ENCODE measurements at places on chromosomes 7 and 10.

- peaks cover 6% of the 10 kb centered on the region for H3K4me1 ChIP-seq
- no peak for DNase-seq
- peaks cover 11% of the 10 kb centered on the region for H3K36me3 ChIP-seq
- H3K27ac ChIP-seq, result no peak overlapping the region
- H3K4me3 ChIP-seq, result no peak overlapping the region
Observed at GRCh38 chr10:13016426-13016825, 14.9 kb upstream of the CCDC3 start.

DNA sequence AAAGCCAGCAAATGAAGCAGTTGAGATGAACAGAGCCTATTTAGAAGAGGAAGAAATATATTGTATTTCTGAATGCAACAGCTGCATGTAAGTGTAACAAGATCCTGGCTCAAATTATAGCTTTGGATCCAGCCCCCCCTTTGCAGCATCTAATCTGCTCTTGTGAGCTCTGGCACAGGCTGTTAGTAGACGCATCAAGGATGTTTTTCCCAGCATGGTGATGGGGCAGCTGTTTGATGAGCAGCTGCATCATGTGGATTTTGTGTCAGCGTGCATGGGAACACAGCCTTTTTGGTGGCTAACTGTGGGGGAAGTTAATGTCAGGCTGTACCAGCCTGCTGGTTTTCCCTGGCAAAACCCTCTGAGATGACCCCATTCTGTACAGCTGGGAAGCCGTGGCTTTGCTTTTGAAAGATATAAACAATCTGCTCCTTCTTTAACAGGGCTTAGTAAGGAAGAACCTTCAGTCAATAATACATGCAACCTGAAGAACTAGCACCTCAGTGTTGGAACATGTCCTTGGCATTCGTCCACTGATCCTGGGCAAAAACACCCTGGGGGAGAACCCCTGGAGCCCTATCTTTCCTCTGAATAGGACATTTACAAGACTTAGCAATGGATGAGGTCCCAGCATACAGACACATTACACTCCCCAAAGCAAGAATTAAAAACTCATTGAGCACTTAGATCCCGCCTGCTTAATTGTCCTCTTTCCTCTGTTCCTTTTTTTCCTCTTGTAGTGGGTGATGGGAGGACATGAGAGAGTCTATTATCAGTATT is 70.6 kb downstream of the NPS start:
- H3K4me3 ChIP-seq, result no peak overlapping the region
- peaks cover under 1% of the 10 kb centered on the region for H3K4me1 ChIP-seq
- H3K27ac ChIP-seq, result no peak overlapping the region
- H3K27me3 ChIP-seq, result no peaks in the 10 kb centered on the region
- no peaks in the 10 kb centered on the region for H3K36me3 ChIP-seq
- DNase-seq, result no peak

DNA sequence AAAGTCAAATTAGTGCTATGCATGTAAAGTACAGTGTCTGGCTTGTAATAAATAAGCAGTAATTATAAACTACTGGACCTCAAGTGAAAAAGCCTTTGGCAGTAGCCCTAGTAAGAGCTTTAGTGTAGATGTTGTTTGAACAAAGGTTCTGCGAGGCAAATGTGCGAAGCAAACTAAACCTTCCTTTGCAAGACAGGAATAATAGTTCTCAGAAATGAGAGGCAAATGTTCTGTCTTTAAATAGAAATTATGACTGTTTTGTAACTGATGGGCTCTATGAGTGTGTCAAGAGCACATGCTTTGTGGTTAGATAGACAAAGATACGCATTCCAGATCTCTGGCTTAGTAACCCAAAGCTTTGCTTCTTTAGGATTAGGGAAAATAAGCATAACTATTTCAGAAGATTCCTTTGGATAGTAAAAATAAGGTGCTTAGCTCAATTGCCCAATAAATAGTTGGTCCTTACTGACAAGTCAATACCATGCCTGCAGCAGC is 169.2 kb upstream of the CDC14C start:
- H3K36me3 ChIP-seq, result peaks cover 2% of the 10 kb centered on the region
- peaks cover 6% of the 10 kb centered on the region for H3K4me1 ChIP-seq
- no peak for DNase-seq

- peaks cover 5% of the 10 kb centered on the region for H3K4me1 ChIP-seq
- no peak overlapping the region for H3K27ac ChIP-seq
- no peaks in the 10 kb centered on the region for H3K36me3 ChIP-seq
- no peak for DNase-seq
- no peaks in the 10 kb centered on the region for H3K27me3 ChIP-seq
- no peak overlapping the region for H3K4me3 ChIP-seq
Observed at GRCh38 chr10:61779950-61780659, 117.4 kb downstream of the CABCOCO1 start.

DNA sequence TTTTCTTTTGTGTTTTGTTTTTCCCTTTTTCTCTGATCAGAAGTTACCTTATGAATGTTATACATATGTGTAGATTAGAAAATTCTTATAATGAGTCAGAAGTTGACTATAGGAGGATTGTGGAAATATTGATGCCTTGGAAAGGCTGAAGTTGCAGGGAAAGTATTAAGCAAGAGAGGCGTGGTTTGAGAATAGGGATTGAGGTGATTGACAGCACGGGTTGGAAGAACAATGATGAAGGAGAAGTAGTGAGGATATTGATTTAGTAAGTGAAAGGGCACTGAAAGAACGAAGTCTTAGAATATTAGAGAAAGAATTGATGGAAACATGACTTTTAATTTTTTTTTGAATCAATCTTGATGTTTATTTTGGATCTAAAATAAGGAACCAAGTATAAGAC is 176.0 kb downstream of the EXOC4 start:
- DNase-seq, result no peak
- H3K36me3 ChIP-seq, result peaks cover 22% of the 10 kb centered on the region
- H3K27me3 ChIP-seq, result no peaks in the 10 kb centered on the region
- no peak overlapping the region for H3K4me3 ChIP-seq

Data from WTC11 (cell line).